ENCODE measurements at places on chromosomes 1 and 21.

DNA sequence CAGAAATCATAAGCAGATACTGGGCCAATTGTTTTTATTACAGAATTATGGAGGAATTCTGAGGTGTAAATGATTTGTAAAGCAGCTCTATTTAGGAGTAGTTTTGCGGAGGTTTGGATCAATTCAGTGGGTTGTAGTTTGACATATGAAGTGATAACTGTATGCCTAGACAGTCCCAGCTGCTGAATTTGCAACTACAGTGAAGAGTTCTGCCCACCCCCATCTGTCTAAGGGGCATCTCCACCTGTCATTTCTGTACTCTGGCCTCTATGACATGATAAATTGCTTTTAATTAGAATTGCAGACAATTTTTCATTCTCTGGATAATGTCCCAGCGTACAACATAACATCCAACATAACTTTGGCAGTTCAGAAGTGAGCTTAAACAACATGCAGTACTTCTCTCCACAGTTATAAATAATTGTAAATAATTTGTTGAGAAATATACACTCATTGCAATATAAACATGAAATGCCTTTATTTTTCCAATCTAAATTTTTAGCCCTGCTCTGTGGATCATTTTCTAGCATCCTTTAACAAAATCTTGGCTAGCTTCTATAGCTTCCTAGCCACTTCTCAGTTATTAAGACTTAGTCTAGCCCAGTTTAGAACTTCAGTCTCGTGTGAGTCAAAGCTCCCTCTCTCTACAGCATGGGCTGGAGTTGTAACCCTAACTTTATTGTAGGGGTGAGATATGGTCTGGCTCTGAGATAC is 52.3 kb downstream of the PDE4B start:
- no peak for DNase-seq
- no peaks in the 10 kb centered on the region for H3K4me1 ChIP-seq
- no peaks in the 10 kb centered on the region for H3K27me3 ChIP-seq
- no peak overlapping the region for H3K27ac ChIP-seq
- no peaks in the 10 kb centered on the region for H3K36me3 ChIP-seq

GRCh38 chr1:187408212-187409004 is 579.7 kb downstream of the PLA2G4A start:
- no peaks in the 10 kb centered on the region for H3K27me3 ChIP-seq
- no peak overlapping the region for H3K27ac ChIP-seq
- peaks cover 7% of the 10 kb centered on the region for H3K4me1 ChIP-seq
- no peaks in the 10 kb centered on the region for H3K36me3 ChIP-seq
- no peak for DNase-seq

DNA sequence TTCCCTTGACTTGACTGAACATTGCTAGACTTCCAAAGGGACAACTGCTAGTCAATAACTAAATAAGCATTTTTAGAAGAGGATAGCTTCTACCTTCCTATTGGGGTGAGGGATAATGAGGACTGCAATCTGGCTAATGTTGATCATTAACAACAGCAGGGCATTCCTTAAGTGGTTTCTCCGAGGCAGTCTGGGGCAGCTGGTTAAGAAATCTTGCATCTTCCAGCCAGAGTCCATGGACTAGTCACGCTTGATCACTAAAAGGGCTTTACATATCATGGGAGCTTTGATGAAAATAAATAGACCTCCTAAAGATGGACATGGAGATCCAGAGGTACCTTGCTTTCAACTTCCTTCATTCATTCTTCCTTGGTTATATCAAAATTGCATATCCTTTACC is 329.4 kb upstream of the ESRRG start:
- DNase-seq: no peak
- H3K4me3 ChIP-seq: no peak overlapping the region
- H3K27ac ChIP-seq: no peak overlapping the region
- no peaks in the 10 kb centered on the region for H3K4me1 ChIP-seq
- H3K36me3 ChIP-seq: no peaks in the 10 kb centered on the region
- no peaks in the 10 kb centered on the region for H3K27me3 ChIP-seq

DNA sequence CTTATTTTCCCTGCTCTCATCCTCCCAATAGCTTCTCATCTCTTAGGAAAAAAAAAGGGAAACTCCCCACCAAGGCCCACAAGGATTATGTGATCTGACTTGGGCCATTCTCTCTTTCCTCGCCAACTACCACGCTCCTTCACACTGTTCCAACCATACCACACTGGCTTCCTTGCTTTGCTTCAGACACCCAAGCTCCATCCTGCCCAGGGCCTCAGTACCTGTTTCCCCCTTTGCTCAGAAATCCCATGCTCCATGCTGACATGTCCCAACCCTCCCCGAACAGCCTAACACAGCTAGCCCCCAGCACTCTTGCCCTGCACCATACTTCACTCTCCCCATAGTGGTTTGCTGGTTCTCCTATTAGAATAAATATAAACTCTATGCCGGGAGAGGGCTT is 39.2 kb downstream of the MAB21L3 start:
- H3K4me1 ChIP-seq: peaks cover 2% of the 10 kb centered on the region
- H3K4me3 ChIP-seq: no peak overlapping the region
- no peaks in the 10 kb centered on the region for H3K36me3 ChIP-seq

GRCh38 chr1:186421446-186421845 is 39.5 kb downstream of the PDC start:
- no peak overlapping the region for H3K4me3 ChIP-seq
- H3K27me3 ChIP-seq: no peaks in the 10 kb centered on the region
- H3K27ac ChIP-seq: no peak overlapping the region
- DNase-seq: no peak
- no peaks in the 10 kb centered on the region for H3K4me1 ChIP-seq

DNA sequence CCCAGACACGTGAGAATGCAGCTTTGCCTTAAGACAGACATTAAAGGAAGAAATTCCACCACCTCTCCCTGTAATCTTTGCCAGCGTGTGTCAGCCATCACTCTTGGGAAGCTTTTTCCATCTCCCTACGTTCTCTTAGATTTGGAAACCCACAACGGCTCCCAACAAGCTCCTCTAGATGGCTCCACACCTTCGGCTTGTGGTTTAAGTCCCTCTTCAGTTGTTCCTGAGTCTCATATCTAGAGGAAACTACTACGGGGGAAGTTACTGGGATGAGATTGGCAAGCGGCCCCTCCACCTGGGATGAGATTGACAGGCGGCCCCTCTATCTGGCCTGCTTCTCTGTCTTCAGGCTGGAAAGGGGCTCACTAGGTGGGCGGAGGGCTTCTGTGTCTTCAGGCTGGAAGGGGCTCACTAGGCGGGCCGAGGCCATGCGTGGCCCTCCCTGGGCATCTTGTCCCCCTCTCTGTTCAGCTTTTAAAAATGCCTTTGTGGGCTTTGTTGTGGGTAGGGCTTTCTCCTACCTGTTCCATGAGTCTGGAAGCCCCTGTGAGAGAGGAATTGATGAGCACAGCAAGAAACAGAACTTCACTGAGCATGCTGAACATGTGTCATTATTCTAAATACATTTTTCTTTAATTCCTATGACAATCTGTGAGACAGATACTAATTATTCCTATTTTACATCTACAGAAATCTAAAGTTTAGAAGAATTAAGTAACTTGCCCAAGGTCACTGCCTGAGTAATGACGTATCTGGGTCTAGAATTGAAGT is 670.5 kb downstream of the KIF26B start:
- H3K27me3 ChIP-seq: no peaks in the 10 kb centered on the region
- no peak overlapping the region for H3K4me3 ChIP-seq
- H3K4me1 ChIP-seq: peaks cover 4% of the 10 kb centered on the region
- no peak overlapping the region for H3K27ac ChIP-seq
- no peak for DNase-seq

DNA sequence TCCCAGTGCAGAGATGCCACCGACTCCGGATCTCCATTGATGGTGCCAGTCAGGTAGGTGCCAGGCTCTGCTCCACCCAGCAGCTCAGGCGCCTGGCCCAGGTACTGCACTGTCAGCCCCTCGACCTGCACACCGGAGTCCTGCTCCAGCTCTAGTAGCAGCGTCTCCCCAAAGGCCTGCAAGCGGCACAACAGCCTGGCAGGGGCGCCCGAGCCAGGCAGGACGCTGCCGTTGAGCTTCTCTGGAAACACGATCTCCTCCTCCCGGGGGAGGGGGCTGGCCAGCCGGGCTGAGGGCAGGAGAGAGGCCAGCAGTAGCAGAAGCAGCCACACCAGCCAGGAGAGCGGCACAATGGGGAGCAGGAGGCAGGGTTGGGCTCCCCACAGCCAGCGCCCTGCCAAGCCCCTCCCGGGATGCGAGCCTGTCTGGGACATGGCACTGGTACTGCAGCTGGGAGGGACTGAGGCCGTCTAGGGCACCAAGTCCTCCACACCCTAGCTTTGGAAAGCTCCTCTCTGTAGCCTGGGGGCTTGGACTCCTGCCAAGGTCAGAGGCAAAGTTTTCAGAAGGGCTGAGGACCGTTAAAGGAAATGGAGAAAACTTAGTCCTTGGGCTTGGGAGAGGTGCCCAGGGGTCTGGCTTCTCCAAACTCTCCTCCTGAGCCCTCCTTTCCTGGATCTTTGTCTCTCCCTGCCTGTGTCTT is 509 bp downstream of the ADAMTS4 start:
- H3K4me3 ChIP-seq: peak overlapping the region; percentile 57
- DNase-seq: peak; percentile 71
- peaks cover 2% of the 10 kb centered on the region for H3K36me3 ChIP-seq
- H3K4me1 ChIP-seq: peaks cover 73% of the 10 kb centered on the region
- H3K27ac ChIP-seq: peak overlapping the region; percentile 84

DNA sequence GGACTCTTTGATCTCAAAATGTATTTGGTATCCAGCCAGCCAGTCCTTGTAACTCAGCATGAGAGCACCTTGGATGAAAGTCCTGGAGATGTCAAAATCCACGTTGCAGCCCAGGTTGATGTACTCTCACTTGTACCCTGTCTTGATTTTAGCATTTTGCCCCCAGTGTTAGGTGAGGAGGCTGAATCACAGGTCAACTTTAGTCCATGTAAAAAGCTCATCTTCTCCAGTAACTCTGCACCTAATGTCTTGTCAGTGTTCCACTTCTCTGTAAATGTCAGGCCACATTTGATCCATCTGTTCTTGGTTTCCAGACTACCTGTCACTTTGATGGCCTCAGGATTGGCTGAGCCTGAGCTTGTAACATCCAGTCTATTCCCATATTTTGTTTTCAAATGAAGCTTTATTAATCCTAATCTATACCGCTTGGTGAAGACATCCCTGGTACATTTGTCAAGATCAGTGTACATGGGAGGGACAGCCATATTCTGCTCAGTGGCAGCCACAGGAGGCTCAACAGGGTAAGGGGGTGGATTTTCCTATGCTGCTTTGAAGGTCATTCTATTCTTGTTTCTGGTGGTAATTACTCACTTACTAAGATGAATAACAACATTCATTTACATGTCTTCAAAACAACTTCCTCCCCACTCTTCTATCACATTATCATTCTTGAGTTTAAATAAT is 24.1 kb upstream of the FCRL3 start:
- no peaks in the 10 kb centered on the region for H3K4me1 ChIP-seq
- no peaks in the 10 kb centered on the region for H3K36me3 ChIP-seq
- no peak overlapping the region for H3K27ac ChIP-seq

- no peak overlapping the region for H3K4me3 ChIP-seq
- peak overlapping the region; percentile 55 for H3K27ac ChIP-seq
- H3K27me3 ChIP-seq: no peaks in the 10 kb centered on the region
- H3K36me3 ChIP-seq: no peaks in the 10 kb centered on the region
Observed at GRCh38 chr1:172168597-172168872, 251.9 kb upstream of the C1orf105 start.

DNA sequence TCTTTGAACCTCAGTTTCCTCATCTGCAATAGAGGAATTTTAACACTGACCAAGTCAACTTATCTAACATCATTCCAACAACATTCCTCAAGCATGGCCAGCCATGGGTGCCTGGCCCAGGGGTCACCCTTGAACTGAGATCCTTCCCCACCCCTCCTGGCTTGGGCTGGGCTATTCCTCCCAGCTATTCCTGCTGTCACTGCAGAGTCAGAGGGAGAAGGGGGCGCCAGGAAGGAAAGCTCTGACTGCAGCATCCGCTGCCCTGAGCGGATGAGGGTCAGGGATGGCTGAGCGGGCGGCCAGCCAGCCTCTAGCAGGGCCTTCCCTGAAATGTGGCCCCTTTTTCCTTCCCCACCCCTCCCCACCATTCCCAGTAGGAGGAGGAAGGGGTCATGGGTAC is 3.1 kb downstream of the TINAGL1 start:
- H3K27me3 ChIP-seq: no peaks in the 10 kb centered on the region
- H3K4me3 ChIP-seq: no peak overlapping the region
- no peaks in the 10 kb centered on the region for H3K36me3 ChIP-seq
- H3K27ac ChIP-seq: no peak overlapping the region
- peak; percentile 54 for DNase-seq

- H3K36me3 ChIP-seq: no peaks in the 10 kb centered on the region
- H3K27ac ChIP-seq: no peak overlapping the region
- no peaks in the 10 kb centered on the region for H3K27me3 ChIP-seq
Observed at GRCh38 chr1:220420726-220421125, 107.2 kb upstream of the MARK1 start.

- H3K36me3 ChIP-seq: no peaks in the 10 kb centered on the region
- H3K27ac ChIP-seq: no peak overlapping the region
- no peaks in the 10 kb centered on the region for H3K4me1 ChIP-seq
- no peak overlapping the region for H3K4me3 ChIP-seq
- DNase-seq: no peak
Observed at GRCh38 chr21:16357994-16358393, 628.2 kb downstream of the USP25 start.

GRCh38 chr1:6075748-6076147 is 30.1 kb downstream of the KCNAB2 start:
- no peaks in the 10 kb centered on the region for H3K4me1 ChIP-seq
- no peaks in the 10 kb centered on the region for H3K36me3 ChIP-seq

DNA sequence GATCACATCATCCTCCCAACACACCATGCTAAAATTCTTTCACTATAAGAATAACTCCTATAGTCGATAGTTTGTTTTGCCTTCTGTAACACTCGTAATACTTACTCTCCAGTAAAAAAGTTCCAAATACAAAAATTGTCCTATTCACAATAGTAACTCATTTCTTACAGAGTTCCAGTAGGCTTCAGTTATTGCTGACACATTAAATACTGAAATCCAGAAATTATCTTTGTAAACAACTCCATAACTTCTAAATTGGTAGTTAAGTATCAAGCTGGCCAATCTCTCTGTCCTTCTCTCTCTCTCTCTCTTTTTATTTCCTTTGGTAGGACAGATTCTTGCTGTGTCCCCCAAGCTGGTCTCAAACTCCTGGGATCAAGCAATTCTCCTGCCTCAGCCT is 49.6 kb upstream of the FOXD3 start:
- no peak overlapping the region for H3K27ac ChIP-seq
- no peaks in the 10 kb centered on the region for H3K27me3 ChIP-seq
- H3K4me3 ChIP-seq: no peak overlapping the region

- H3K36me3 ChIP-seq: no peaks in the 10 kb centered on the region
- no peaks in the 10 kb centered on the region for H3K4me1 ChIP-seq
- no peak overlapping the region for H3K27ac ChIP-seq
- H3K4me3 ChIP-seq: no peak overlapping the region
- no peak for DNase-seq
Observed at GRCh38 chr1:206892351-206892984, 4.8 kb upstream of the IL24 start.

Measured in SK-N-SH (cell line).